Right ventricle myocardium superior (tissue), 1 donor: ENCODE measurements at places on chromosomes 7 and 10.

- no peak for DNase-seq
Observed at GRCh38 chr10:127813290-127813689, 76.3 kb downstream of the FOXI2 start.

- no peak for DNase-seq
Observed at GRCh38 chr10:112880633-112881530, 69.2 kb upstream of the TCF7L2 start.

GRCh38 chr10:117926491-117926890 is 120.2 kb downstream of the RAB11FIP2 start:
- DNase-seq = no peak

DNA sequence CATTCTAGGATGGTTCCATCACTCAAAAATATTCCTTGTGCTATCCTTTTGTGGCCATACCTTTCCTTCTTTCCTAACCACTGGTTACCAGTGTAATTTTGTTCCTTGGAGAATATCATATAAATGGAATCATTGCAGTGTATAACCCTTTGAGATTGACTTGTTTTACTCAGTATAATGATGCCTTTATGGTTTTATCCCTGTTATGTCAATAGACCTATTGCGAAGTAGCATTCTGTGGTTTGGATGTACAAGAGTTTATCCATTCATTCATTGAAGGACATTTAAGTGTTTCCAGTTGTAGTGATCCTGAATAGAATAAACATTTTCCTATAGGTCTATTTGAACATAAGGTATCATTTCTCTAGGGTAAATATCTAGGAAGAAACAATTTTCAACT is 54.2 kb downstream of the RBM33 start:
- DNase-seq = no peak

DNA sequence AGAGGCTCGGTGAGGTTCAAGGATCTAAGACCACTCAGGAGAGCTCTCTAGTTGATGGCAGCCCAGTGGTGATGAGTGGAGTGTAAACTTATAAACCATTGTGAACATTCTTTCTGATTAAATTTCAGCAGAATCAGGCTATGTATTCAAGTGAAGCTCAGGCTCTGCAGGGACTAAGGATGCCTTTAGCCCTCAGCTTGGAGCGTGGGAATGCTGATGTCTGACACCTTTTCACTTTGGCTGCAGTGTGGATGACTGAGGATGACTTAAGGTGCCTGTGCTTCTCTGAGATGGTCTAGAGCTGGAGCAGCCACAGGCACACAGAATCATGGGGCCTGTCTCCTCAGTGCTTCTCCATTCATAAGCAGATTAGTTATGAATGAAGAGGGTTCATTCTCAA is 150.4 kb downstream of the SORCS3 start:
- DNase-seq = no peak

DNA sequence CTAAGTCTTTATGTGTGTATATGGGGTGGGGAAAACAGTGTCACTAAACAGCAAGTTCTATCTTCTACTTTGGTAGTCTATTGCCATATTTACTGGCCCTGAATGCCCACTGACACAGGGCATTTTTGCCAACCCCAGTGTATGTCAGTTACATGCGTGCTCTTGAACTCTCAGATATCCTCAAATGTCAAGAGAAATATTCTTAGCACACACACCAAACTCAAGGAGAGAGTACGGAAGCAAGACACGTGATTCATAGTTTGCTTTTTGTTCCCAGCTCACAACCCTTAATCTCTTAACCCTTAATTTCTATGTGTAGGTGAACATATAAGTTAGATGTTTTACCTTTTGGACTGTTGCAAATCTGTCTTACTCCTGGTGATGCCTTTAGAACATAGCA is 39.3 kb downstream of the EPC1 start:
- no peak for DNase-seq
